ENCODE measurements at places on chromosomes 6 and 20.

DNA sequence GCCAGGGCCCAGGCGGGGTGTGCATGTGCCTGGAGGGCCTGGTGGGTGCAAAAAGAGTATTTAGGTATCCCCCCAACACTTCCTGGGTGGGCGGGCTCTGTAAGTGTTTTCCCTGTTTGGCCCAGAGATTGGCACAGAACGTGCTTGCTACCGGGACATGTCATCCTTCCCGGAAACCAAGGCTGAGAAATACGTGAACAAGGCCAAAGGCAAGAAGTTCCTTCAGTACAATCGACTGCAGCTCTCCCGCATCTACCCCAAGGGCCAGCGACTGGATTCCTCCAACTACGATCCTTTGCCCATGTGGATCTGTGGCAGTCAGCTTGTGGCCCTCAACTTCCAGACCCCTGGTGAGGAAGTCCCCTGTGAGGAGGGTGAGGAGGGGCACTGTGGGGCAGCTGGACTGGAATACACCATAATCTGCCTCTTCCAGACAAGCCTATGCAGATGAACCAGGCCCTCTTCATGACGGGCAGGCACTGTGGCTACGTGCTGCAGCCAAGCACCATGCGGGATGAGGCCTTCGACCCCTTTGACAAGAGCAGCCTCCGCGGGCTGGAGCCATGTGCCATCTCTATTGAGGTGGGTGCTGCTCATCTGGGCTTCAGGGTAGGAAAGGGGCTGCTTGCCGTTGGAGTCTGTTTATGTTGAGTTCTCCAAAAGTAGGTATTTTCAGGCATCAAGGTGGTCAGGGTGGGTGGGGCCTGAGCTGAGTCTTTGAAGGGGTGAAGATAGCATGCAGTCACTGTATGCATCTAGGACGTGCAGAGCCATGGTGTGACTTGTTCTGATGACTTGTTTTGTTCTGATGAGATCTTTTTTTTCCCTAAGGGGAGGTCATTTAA lies 35.2 kb downstream of the PLCG1 start:
- peak; percentile 46 for DNase-seq

- DNase-seq, result no peak
These were observed 9.6 kb upstream of the SF3B5 start for GRCh38 chr6:144104898-144105487.

DNA sequence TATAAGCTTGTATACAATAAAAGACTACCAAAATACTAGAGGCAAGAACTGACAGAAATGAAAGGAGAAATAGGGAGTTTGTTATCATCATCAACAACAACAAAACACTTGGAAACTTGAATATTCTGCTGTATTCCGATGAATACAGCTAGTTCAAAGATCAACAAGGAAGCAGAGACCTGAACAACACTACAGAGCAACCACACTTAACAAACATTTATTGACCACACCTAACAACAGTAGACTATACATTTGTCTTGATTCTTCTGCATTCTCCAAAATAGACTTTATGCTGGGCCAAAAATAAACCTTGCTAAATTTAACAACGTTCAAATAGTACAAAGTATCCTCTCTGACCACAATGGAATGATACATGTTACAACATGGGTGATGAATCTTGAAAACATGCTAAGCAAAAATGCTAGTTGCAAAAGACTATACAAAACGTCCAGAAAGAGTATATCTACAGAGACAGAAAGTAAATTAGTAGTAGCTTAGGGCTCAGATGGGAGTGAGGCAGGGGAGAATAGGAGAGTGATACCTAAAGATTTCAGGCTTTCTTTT lies 39.1 kb upstream of the PAK5 start:
- no peak for DNase-seq

- DNase-seq, result no peak
These were observed 14.5 kb upstream of the DUSP22 start for GRCh38 chr6:277746-278145.

DNA sequence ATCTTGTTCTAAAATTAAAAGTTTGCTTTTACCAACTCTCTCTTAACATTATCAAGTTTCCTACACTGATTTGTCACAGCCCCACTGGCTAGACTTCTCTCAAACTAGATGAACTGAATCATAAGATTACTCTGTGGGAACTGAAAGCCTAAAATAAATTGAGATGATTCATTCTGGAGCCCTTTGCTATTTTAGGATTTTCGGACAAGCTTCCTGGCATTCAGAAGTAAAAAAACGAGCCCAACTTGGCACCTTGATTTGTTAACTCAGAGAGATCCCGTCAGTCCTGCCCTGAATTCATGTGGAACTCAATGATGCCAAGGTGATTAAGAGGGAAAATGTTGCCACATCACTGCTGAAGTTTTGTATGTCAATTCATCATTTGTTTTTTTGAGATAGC lies 122.0 kb upstream of the NRSN1 start:
- no peak for DNase-seq

DNA sequence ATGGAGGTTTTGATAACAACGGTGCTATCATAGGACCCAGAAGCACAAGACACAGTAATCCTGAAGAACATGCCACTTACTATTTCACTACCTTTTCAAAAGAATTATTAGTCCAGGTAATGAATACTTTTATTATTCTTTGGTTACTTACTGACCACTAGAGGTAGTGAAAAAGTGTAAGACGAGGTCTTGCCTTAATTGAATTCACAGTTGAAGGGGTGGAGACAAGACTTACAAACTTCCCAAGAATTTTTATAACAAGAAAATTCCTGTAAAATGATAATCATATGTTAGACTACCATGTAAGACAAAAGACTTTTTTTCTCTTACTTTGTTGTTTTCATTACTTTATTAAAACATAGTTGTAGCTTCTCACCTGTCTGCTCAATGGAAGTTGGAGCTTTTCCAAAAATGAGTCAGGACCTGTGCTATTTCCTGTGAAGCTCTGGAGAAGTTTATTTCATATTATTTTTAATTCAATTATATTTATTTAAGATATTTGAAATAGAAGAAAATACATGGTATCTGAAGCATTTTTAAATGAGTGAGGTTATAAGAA lies 52.4 kb downstream of the DOP1A start:
- DNase-seq, result no peak

DNA sequence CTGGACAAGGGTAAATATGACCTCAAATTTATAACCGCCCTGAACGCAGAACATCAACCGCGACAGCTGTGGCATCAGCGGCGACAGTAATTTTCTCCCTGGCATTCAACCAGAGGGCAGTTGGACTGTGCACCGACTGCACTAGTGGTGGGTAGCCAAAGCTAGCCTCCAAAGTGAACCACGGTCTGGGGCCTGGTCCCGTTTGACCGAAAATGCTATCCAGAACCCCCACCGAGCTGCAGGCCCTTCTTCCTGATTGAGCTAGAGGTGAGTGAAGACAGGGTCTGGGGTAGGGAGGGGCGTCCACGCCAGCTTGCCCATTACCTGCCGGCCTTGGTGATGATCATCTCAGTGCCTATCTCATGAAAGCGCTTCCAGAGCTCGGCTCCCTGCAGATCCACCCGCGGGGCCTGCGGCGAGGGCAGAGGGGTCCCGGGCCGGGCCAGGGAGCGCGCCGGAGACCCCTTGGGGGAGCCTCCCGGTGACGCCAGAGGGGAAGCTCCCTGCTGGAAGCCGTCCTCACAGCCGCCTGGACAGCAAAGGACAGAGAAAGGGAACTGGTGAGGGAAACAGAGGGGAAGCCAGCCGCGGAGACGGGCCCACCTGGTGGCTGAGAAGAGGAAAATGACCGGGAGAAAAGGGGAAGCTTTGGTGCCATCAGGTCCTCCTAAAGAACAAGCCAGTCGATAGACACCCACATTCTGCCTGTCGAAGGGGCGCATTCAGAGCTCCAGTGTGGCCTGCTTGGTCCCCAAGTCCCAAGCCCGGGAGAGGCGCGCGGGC lies 2.0 kb downstream of the TBX18 start:
- DNase-seq, result no peak

- DNase-seq, result no peak
These were observed 292.1 kb downstream of the LAMA2 start for GRCh38 chr6:129175066-129175465.

- no peak for DNase-seq
These were observed 20.1 kb upstream of the BCAS1 start for GRCh38 chr20:54090230-54091119.

- no peak for DNase-seq
These were observed 77.1 kb downstream of the TBC1D7 start for GRCh38 chr6:13251242-13251641.

DNA sequence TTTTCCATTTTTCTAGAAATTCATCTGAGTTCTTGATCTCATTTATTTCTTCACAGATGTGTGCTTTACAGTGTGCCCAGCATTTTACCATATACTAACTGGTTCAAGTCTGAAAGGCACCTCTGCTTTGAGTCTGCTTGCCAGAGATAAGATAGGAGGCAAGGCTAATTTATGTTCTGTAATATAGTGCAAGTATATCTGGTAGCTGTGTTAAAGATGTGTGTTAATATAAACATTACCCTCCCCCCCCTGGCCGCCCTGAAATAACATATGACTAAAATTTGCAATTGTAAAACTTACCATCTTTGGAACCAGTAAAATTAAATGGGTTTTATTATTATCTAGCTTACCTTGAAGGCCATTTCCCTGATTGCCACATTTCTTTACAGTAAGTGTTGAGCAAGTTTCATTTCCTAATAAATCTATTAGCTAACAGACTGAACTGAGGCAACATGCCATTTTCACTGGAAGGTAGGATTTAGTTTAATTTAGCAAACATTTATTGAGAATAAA lies 2.7 kb downstream of the FBXO9 start:
- DNase-seq, result no peak

All from activated naive CD4-positive, alpha-beta T cell treated with anti-CD3 and anti-CD28 coated beads, Interleukin-2, amount 50 U/mL, for 72 hours (primary cell).